ENCODE measurements at places on chromosomes 7 and 10.

DNA sequence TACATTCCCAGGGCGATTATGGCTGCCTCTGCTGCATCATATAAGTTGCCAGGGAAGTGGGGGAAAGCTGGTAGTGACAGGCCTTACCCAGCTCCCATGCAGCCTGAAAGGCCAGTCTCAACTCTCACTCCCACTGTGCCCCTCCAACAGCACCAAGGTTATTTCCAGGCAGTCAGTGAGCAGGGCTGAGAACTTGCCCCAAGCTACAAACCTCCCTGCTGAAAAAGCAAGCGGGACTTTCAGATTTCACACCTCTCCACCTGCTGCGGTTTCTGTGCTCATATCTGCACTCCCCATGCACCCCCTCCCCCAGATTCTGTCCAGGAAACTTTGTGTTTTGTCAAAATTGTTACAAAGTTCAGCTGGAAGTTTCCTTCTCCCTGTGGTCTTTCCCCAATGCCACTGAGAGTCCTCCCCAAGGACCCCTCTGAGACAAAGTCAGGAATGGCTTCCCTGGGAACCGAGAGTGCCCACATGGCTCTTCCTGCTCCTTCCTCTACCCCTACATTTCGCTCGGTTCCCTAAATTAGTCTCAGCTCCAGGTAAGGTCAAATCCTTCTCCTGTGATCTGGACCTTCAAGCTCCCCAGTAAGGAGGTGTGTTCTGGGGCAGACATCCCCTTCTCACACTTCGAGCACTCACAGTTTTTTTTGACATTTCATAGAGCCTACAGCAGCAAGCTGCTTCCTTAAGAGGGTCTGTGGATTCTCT is 25.3 kb upstream of the WNT2 start:
- DNase-seq, result no peak

- DNase-seq, result no peak
Observed at GRCh38 chr10:114372179-114372578, 32.1 kb downstream of the AFAP1L2 start.

DNA sequence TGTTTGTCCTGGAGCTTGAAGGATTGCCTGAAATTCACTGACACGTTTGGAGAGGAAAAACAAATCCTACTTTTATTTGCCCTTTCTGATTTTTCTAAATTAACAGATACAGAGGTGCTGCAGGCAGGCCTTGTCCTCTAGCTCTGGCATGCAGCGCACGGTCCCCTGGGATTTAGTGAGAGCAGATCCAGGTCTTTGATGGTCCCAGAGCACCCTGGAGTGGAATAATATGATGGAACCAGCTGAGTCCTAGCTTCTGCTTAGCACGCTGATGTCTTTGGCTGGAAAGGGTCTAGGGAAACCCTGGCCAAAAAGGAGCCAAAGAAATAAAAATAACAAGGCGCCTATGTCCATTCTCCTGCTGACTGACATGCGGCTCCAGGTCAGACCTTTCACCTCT is 40.5 kb downstream of the C10orf120 start:
- no peak for DNase-seq

DNA sequence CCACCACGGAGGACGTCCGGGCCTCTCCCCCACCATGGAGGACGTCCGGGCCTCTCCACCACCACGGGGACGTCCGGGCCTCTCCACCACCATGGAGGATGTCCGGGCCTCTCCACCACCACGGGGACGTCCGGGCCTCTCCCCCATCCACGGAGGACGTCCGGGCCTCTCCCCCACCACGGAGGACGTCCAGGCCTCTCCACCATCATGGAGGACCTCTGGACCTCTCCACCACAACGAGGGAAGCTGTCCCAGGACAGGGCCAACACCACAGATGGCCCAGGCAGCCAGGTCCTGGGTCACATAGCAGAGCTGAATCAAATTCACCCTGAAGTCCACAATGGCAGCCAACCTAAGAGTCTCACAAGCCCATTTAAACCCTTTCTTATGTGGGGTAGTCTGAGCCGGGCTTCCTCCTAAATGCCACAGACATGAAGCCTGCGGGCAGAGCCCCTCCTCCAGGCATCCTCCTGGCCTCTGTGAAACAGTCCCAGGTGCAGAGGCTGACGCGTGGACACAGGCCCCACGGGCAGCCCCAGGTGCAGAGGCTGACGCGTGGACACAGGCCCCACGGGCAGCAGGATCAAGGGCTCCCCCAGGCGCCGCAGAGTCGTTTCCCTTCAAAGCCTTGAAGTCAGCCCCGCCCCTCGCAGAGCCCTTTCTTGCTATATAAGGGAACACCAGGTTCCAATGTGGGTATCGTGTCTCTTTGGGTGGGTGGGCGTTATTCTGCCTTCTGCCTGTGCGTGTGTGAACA is 47.0 kb downstream of the FOXL3 start:
- no peak for DNase-seq

DNA sequence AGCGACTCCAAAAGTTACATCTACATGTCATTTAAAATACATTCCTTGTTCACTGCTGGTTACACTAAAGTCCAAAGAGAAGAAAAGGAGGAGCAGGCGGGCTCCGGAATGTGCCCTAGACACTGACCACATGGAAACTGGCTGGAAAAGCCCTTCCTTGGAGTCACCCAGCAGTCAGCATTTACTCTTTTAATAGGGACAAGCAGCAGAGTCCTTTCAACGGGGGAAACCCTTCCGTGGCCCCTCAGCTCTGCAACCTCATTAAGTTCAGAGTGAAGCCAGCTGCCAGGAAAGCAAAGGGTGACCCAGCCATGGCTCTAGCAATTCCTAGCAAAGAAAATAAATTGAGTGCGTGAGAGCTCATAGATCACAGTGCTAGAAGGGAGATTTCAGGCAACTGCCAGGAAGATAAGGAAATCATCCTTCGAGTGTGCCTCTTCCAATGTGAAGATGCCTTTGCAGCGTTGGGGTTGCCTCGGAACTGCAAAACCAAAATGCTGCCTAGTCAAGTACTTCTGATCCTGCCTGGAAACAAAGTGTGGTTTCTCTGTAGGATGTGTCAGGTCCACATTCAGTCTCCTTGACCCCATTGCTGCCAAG is 101.6 kb downstream of the SORBS1 start:
- no peak for DNase-seq

DNA sequence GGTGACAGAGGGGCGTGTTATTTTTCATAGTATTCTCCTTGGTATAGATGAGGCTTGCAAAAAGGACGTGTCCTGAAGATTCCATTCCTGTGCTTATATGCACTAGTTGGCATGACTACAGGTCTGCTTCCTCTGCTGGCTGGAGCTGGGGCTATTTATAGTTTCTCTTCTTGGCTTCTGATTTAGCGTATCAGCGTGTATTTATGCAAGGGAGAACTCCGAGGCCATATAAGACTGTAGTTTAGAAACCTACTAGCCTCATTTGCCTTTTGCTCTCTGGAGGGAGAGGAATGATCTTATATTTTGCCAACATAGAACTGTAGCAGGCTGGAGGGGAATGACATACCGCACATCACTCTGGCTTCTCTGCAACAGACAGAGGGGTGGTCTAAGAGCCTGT is 39.7 kb downstream of the CACNB2 start:
- DNase-seq, result no peak

Data from HuH-7.5 (cell line).